Upper lobe of right lung (tissue), 1 donor: ENCODE measurements at places on chromosomes 3 and 15. TPM values are rescaled to one million over a fixed set of nuclear protein-coding genes. Genes with fewer than 3 reads are reported as not detected.

- DNase-seq, result no peak
Measured at GRCh38 chr3:187722206-187722612, 19.9 kb upstream of the RTP2 start.

TP63 gene
- total RNA-seq, result 1.3 TPM

DNA sequence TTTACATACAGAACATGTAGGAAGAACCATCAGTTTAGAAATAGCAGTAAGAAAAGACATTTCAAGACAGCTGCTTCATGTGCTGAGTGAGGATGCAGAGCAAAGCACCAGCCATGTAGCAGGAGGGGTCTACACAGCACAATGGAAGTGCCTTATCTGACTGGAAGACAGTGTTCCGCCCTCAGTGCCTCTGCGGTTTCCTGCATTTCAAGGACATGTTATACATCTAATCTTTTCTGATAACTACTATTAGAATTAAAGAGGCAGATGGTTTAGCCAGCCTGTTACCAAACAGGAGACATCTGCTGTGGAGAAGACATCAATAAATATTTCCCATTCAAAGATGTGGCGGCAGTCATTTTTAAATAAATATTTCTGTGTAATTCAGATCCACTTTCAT is 10.6 kb downstream of the LSG1 start:
- no peak for DNase-seq

GRCh38 chr15:33844597-33844996 is 123.7 kb upstream of the CHRM5 start:
- no peak for DNase-seq

DNA sequence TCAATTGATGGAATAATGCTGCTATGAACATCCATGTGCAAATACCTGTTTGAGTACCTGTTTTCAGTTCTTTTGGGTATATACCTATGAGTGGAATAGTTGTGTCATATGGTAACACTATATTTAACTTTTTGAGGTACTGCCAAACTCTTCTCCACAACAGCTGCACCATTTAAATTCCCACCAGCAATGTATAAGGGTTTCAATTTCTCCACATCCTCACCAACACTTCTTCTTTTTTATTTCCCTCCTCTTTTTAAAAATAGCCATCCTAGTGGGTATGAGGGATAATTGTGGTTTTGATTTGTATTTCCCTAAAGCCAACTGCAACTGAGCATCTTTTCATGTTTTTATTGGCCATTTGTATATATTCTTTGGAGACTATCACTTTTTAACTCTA is 31.3 kb upstream of the ARHGEF3 start:
- DNase-seq, result no peak

DNA sequence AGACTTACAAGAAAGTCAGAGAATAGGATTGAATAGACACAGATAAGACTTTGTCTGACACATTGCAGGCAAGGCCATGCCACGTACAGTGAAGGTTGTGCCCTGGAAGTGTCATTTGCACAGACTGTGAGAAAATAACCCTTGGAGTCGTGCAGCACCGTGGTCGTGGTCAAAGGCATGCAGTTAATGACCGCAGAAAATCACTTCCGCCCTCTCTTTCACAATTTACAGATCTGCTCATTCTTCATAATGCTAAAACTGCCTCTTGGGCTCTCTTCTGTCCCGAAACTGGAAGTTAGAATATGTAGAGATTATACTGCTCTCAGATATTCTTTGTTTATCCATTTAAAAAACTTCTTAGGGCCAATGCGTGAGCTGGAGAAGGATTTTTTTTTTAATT is 73.2 kb upstream of the CTXND1 start:
- no peak for DNase-seq

- DNase-seq, result no peak
Measured at GRCh38 chr3:169237201-169237600, 426.3 kb downstream of the MECOM start.

DNA sequence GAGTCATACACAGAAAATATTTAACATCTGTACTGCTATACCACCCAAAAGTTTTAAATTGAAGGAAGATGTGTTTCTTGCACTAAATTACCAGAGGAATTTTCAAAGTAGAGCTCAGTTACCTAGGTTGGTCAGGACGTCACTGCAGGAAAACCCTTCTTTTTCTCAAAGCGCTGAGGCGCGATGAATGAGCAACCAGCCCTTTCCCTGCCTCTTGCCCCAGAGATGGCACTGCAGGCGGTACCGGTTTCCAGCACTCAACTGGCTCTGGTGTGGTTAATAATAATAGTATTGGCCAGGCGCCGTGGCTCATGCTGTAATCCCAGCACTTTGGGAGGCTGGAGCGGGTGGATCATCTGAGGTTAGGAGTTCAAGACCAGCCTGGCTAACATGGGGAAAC is 49.3 kb downstream of the HES1 start:
- no peak for DNase-seq

GRCh38 chr15:31517711-31518110 is 191.1 kb downstream of the KLF13 start:
- DNase-seq, result no peak

DNA sequence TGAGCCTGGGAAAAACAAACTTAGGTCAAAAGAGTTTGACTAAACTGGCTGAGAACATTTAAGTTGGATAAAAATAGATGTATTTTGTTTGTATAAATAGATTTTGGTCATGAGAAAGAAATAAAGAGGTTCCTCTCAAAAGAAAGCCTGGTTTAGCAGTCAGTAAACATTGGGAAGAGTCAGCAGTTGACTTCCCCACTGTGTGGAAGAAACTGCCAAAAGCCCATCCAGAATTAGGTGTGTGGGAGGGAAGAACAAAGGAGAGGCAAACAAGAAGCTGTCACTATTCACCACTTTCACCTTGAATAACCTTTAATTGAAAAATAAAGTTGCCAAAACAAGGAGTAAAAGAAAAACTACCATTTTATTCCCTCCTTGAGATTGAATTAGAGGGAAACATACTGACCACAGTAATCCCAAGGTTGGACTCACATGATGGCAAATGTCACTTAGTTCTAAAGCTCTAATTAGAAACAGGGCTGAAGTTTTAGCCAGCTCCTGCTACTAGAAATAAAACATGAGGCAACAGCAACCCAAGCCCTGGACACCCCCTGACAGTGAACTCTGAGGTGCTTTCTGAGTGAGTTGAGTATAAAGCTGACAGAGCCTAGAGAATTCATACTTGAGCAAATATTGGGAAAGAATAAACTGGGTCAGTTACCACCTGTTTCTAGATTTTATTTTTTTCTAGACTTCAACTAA is 139.3 kb downstream of the SERPINI1 start:
- DNase-seq, result no peak

DNA sequence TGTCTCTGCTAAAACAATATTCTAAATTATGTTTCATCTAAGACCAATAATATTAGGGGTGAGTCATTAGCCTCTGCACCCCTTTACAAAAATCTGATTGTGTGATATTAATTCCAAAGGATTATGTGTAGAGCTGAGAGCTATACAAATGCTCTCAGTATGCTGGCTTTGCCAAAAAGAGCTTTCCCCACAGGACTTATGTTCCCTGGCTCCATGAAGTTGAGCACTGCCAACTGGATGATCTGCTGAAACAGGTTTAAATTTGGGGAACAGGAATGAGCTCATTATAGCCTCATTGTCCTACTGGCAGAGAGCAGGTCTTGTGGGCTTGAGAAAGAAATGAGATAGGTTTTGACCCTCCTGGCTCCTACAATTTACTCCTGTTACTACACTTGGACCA is 347.8 kb upstream of the LMCD1 start:
- no peak for DNase-seq

DNA sequence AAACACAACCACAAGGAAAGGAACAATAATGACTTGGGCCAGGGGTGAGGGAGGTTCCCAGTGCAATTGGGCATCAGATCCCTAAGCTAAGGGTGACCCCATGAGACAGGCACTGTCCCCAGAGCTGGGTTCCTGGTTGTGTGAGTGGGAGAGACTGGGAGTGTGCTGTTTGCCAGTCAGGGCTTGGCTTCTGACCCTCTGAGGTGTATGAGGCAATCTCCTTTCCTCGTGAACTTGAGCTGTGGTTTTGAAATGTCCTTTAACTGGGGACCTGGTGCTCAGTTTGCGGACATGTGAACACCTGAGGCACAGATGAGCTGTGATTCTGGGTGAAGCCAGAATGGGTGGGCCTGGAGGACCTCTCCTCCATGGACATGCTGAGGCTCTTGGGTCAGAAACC is 58.5 kb upstream of the PLXNA1 start:
- no peak for DNase-seq

DNA sequence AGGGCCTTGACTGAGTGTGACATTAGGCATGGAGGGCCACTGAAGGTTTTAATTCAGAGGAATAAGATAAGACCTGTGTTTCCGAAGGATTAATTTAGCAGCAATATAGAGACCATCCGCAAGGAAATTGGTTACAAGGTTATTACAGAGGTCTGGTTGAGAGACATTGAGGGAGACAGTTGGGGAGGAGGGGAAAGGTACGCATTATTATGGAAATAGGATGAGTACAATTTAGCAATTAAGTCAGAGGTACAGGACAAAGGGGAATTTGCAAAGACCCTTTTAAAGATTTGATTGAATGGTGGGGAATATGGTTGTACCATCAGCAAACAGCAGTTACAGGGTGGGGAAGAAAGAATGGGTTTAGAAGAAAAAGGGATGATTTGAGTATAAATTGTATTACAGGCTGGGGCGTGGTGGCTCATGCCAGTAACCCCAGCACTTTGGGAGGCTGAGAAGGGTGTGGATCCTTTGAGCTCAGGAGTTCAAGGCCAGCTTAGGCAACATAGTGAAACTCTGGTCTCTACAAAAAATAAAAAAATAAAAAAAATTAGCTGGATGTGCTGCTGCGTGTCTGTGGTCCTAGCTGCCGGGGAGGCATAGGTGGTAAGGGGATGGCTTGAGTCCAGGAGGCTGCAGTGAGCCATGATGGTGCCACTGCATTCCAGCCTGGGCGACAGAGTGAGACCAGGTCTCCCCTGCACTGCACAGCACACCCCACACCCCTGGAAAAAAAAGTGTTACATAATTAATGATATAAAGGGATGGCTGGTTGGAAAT is 11.3 kb downstream of the ARL8B start:
- no peak for DNase-seq

EMC7 gene
- 66.8 TPM for total RNA-seq

- peak; percentile 73 for DNase-seq
Measured at GRCh38 chr3:120450600-120451271, at the start of gene FSTL1. Gene FSTL1 (minus strand): TSS chr3:120450992. CDS start chr3:120450746, 246 bp downstream.

LRRN1 gene
- total RNA-seq, result 5.2 TPM

DNA sequence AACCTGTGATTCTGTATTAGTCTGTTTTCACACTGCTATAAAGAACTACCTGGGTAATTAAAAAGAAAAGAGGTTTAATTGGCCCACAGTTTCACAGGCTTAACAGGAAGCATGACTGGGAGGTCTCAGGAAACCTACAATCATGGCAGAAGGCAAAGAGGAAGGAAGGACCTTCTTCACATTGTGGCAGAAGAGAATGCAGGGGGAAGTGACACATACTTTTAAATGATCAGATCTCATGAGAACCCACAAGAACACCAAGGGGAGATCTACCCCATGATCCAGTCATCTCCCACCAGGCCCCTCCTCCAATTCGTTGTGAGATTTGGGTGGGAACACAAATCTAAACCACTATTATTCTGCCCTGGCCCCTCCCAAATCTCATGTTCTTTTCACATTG is 6.1 kb downstream of the ZKSCAN7 start:
- no peak for DNase-seq

RBP2 gene
- 2.1 TPM for total RNA-seq

- DNase-seq, result no peak
Measured at GRCh38 chr15:82831894-82832600, 22.6 kb downstream of the WHAMM start.

GOLGA8T gene
- 0.20 TPM for total RNA-seq

- peak; percentile 1 for DNase-seq
Measured at GRCh38 chr15:41927536-41927935, 33.7 kb upstream of the SPTBN5 start.

DNA sequence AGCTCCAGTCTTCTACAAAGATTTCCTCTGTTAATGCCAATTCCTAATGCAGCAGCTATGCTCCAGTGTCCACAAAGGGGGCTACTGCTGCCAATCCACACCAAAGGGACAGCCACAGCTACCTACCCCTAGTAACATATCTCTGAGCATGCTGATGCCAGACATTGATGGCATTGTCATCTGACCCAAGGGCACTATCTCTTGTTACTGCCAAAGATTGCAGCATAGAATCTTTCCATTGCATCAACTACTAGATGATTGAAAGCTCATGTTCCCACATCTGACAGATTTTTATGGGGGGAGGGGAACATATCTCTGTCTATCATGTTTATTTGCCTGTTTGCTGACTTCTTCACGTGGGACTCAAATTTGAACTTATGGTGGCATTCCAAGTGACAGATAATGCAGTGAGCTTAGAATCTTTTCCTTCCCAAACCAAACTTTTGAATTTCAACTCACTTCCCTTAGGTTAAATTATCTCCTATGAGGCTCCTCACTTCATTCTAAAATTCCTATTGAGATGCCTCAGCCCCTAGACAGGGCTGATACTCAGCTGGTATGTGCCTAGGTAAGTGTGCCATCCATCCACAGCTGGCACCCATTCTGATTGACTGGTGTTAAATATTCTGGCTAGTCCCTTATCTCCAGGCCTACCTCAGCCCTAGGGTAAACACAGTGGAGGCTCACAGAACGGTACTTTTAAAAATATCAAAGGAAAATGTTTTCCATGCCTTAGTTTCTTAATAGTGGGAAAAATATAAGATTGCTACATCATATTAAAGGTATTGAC is 100.3 kb downstream of the STRIT1 start:
- DNase-seq, result no peak

DNA sequence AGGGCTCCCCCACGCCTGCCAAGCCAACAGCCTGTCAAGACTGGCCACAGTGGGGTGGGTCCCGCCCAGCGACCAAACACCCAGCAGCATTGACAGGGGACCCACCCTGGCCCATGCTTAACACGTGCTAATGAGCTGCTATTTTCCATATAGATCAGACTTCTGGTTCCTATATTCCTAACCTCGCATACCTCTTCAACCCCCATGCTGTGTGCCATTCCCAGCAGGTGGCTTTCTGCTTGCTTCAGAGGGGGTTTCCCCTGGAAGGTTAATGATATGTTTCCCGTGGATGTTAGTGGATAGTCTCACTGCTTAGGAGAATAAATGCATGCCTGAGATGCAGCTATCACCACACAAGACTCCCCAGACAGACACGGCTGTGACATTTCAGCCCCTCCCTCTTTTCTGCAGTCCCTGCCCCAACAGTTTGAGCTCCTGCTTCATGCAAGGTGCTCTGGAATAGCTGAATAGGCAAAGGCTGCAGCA is 37.9 kb upstream of the MGLL start:
- no peak for DNase-seq

- no peak for DNase-seq
Measured at GRCh38 chr3:136802481-136802996, 16.4 kb upstream of the SLC35G2 start.

AGTR1 gene
- total RNA-seq, result 7.8 TPM

- DNase-seq, result no peak
Measured at GRCh38 chr15:61033940-61034677, 195.0 kb downstream of the RORA start.

DNA sequence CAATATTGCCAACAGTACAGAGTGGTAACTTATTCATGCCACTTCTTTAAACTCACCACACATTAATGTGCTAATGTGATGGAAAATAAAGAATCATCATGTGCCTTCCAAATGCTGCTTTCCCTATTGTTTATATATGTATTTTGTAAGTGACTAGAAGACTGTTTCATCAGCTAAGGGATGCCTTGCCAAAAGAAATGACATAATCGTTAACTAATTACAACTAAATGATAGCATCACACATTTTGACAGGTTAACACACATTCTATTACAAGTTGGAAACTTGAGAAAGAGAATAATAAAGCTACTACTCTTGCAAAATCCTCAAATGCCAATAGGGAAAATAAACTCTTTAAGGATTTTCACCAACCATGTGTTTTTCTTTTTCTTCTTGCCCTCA is 329.9 kb upstream of the AGTR1 start:
- DNase-seq, result no peak
